ENCODE measurements at places on chromosomes 2 and 18.

DNA sequence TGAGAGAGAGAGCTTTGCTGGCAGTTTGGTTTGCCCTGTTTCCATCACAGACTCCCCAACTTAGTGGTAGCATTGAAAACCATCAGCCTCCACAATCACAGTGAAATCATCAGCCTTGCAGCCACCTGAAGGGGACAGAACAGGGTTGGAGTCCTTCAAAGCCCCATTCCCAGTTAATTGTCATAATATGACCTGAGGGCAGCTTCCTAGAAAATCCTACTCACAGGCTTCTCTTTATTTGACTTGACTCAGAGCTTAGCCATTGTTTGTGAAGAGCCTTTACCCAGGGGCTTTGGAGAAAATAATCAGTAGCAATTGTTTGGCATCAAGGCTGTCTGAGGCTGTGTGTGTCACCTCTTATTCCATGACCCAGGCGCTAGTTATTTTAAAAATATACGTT is 308.7 kb downstream of the CBLN2 start:
- no peak for DNase-seq

DNA sequence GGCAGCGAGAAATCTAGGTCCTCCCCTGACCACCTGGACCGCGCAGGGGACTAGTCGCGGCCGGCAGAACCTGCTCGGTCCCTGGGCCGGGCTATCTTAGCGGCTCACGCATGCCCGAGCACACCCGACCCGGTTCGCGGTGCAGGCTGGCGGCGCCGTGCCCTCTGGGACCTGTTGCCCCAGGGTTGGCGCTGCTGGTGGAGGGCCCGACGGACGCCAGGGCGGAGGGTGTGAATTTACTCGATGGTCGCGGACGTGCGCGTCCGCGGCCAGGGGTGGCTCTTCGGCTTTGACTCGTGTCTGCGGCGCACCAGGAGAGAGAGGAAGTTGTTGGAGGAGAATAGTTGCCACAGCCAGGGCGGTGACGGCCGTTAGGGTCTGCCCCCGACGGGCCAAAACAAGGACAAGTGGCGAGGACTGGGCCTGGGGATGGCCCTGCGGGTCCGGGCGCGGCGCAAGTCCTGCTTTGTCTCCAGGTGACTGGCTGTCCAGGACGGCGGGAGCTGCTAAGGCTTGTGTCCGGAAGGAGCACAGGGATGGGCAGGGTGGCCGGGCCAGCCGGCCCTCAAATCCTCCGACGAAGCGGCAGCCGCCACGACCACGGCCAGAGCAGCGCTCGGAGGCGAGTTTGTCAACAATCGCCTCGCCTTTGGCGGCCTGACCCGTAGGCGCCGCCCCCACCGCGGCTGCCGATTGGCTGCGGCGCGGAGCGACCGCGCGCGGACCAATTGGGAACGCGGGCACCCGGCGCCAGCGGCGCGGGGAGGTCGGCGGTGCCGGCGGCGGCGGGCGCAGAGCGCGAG is 1.3 kb downstream of the BCL2L11 start:
- peak; percentile 96 for DNase-seq

- DNase-seq = no peak
Measured at GRCh38 chr2:201200345-201200744, 17.4 kb downstream of the CASP10 start.

- DNase-seq = peak; percentile 93
Measured at GRCh38 chr2:149330127-149331022, at the start of gene LYPD6. Gene LYPD6, plus strand, starts transcription at chr2:149330587. Its CDS starts 107,122 bp downstream, at chr2:149437709.

GRCh38 chr2:238133499-238134392 is 4.7 kb upstream of the KLHL30 start:
- no peak for DNase-seq

DNA sequence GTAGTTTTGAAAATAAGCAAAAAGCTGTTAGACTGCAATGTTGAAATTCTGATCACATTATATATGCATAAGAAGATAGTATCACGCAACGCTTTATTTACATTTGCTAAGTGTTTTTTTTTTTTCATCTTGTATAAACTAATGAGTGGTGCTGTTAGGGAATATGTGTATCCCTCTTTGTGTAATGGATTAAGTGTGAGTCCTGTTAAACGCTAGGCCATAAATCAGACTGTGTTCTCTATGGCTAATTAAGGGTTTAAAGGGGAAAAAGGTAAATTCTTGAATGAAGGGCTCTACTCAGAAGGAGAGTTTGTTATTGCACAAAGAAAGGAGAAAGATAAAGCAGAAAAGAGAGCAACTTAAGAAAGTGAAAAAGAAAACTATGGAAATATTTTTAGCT is 4.8 kb upstream of the ASXL3 start:
- no peak for DNase-seq

- DNase-seq = no peak
Measured at GRCh38 chr18:56580026-56580425, 58.4 kb downstream of the TXNL1 start.

DNA sequence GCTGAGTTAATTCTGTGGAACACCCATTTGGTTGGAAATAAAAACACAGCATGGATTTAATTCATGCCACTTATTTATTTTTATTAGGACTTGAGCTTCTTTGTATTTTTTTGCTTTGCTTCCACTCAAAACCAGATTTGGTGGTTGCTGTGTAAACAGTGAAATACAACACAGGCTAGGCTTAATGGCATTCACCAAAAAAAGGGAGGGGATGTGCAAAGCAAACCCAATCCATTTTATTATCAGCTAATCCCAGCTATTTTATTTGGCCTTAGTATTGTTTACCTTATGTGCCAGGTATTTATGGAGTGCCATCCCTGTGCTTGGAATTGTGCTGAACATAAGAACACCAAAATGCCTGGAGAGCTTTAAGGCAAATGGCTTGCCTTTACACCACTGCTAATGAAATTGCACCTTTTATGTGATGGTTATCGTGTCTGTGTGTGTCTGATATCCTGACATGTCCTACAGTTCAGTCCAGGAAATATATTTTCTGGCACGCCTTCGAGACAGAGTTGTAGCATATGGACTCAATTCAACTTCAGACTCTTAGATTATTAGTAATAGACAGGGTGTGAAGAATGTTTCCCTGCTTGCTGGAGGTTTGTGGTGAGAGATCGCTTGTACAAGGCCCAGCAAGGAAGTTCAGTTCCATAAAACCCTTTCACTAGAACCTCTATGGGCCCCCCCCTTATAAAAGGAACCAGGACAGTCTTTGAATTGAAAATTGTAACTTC is 99.6 kb downstream of the PRPF40A start:
- no peak for DNase-seq

GRCh38 chr2:120308038-120308910 is 37.7 kb upstream of the INHBB start:
- DNase-seq = no peak

DNA sequence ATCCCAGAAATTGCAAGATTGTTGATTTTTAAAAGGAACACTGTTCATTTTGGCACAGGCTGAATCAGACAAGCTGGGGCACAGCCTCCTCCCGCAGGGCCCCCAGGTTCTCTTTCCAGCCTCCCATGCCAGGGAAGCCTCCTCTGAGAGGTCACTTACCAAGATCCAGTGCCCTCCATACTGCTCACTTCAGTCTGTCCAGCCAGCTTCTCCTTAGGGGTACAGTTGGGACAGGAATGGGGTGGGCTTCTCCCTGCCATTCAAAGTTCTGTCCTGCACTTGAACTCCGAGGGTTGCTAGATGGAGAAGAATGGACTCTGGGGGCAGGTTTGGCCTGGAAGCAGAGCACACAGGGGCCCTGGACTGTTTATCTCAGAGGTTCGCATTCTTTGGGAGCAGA is 7.5 kb upstream of the CYP26B1 start:
- DNase-seq = no peak

GRCh38 chr2:234212534-234212933 is 162.0 kb downstream of the SPP2 start:
- no peak for DNase-seq

GRCh38 chr2:106137731-106138521 is 56.2 kb downstream of the UXS1 start:
- DNase-seq = peak; percentile 16

GRCh38 chr2:236776206-236776605 is 206.6 kb downstream of the ACKR3 start:
- DNase-seq = no peak

DNA sequence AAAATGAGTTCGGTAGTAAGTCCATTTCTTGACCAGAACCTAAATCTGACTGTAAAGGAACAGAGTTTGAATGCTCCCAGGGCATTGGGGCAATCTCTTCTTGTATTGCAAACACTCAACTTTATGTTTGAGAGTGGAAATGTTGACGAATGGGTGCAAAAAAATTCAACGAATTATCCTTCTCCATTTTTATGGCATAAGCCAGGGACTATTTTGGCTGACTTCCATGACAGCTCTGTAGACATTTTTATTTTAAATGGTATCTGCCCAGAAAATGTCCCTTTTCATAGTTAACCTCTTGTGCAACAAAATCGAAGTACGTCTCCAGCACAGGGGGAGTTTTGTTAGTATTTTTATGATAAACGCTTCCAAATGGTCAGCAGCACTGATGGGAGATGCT is 3.7 kb downstream of the MLPH start:
- no peak for DNase-seq

DNA sequence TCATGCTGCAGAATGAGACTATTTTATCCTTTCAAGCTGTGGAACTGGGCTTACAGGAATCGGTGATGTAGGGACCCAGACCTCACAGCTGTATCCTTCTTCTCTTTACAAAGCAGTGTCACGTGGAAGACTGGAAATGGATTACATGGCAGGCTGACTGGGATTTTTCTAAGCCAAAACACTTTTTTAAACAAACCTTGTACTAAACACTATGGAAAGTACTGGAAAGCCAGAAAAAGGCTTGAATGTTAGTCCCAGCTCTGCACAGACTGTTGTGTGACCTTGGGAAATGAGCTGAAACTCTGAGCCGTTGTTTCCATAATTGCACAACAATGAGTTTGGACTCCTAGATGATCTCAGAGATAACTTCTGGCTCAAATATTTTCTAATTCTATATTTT is 7.6 kb upstream of the ADAM23 start:
- DNase-seq = peak; percentile 82

DNA sequence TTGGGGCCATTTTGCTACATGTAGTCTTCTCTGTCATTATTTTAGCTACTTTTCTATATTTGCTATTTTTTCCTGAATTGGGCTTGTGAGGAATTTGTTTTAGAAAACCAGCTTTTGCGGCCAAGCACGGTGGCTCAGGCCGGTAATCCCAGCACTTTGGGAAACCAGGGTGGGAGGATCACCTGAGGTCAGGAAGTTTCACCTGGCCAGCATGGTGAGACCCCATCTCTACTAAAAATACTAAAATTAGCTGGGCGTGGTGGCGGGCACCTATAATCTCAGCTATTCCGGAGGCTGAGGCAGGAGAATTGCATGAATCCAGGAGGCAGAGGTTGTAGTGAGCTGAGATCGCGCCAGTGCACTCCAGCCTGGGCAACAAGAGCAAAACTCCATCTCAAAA is 4.7 kb downstream of the SEPTIN2 start:
- DNase-seq = no peak

- DNase-seq = no peak
Measured at GRCh38 chr18:55249550-55249949, 290.3 kb upstream of the CCDC68 start.

- DNase-seq = no peak
Measured at GRCh38 chr18:61471541-61471940, 138.3 kb downstream of the CDH20 start.

DNA sequence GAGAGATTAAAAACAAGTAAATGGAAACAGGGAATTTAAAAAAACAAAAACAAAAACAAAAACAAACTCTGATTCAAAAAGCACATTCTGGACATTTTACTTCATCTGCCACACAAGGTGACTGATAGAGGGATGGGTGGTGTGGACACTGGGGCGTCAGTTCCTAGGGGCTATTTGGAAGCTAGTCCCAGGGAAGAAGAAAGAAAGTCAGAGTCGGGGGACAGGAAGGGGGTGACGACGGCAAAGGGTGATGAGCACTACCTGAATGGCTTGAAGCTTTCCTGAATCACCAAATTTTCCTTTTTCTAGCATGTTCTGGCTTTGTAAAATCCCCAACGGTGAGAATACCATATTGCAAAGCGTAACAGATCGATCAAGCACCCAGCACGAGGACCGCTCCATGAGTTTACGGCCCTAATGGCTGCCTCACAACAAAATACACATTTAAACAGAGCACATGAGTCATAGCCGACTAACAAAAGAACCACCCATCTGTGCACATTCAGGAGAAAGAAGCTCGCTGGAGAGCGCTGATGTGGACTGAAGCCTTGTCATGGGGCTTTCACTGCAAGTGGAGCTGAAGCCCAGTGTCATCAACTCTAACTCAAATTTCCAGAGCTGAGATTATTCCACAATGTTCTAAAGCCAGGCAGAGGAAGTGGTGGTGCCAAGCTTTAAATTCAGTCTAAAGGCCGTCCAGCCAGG is 178.9 kb downstream of the LNPK start:
- DNase-seq = peak; percentile 61

DNA sequence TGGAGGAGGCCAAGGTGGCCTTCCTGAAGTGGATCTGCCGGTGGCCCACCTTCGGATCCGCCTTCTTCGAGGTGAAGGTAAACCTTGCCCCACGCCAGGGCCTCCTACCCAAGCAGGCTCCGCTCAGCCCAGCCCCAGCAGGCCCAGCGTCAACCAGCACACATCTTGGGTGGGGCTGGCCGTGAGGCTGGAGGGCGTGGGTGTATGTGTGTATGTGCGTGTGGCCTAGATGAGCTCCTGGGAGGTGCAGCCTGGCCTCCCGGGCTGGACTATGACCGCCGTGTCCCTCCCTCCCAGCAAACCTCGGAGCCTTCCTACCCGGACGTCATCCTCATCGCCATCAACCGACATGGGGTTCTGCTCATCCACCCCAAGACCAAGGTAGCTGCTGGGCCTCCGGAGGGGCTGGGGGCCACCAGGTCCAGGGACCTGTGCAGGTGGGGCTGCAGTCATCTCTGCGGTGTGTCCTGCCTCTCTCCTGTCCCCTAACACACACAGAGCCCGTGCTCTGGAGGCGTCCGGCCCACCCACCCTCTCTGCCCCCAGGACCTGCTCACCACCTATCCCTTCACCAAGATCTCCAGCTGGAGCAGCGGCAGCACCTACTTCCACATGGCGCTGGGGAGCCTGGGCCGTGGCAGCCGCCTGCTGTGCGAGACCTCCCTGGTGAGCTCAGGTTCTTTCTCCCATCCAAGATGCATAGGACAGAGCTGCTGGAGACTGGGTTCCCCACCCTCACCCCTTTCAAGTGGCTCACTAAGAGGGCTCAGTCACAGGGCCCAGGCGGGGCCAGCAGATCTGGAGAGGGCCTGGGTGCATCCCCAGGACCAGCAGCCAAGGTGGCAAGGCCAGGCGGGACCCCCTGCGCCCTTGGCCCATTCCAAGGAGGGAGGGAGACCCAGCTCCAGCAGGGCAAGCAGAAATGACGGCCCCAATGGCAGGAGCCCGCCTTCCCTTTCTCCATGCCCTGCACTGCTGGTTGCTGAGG is 9.4 kb upstream of the GPR17 start:
- no peak for DNase-seq

DNA sequence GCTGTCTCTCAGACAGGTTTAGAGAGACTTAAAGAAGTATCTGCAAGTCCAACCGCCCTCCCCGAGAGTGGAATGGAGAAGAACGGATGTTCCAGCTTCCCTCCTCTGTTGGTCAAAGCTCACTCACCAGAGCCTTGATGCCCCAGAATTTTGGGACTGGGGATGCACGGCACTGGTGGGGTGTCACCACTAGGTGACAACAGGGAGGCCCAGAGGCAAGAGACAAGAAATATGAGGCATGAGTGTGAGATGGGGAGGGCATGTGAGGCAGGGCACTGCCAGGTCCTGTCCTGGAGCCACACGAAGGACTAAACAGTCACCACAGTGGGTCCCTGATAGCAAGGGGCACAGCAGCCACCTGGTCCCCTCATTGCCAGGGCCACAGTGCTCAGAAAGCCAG is 35.1 kb upstream of the SH3BP4 start:
- no peak for DNase-seq

All from muscle of leg (tissue), 16 donors.